8988T (cell line): ENCODE measurements at places on chromosomes 16 and 17.

DNA sequence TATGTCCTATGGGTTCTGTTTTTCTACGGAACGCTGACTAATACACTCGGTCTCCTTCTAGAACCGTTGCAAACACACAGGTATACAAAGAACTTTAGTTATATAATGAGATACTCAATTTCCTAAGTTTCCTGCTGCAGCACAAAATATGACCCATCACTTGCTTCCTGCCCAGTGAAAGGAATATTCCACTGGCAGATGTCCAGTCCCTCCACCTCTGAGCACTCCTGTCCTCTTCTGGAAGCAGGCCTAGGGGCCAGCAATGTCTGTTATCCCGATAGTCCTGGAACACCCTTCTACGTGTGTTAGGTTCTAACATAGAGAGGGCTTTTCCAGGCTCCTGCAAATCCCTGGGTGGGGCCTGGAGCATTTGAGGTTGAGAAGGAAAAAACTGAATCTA, 32.7 kb downstream of the ADAMTS18 start:
- no peak for DNase-seq

DNA sequence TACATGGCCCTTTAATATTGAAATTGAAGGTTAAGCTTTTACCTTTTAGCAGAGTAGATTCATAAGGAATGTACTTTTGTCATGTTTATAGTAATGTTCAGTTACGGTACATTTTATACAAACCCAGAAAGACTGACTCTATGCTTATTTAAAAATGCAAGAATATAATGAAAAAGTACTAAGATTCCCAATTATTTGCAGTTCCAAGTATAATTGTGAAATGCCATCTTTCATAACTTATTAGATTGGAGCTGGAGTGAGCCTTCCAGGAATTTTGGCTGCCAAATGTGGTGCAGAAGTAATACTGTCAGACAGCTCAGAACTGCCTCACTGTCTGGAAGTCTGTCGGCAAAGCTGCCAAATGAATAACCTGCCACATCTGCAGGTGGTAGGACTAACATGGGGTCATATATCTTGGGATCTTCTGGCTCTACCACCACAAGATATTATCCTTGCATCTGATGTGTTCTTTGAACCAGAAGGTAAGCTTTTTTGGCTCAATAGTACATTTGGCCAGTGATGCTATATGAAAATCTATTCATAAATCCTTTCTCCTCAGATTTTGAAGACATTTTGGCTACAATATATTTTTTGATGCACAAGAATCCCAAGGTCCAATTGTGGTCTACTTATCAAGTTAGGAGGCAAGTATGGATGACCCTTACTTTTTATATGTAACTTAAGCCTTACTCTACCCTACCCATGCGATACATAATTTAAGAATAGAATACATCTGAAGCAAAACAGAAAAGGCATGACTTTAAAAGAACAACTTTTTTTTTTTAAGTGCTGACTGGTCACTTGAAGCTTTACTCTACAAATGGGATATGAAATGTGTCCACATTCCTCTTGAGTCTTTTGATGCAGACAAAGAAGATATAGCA, 4.2 kb downstream of the SRSF2 start:
- DNase-seq = no peak

- no peak for DNase-seq
Measured at GRCh38 chr16:58670946-58671583, 13.5 kb downstream of the SLC38A7 start.

- no peak for DNase-seq
Measured at GRCh38 chr16:14366974-14367707, 262.9 kb downstream of the PARN start.

DNA sequence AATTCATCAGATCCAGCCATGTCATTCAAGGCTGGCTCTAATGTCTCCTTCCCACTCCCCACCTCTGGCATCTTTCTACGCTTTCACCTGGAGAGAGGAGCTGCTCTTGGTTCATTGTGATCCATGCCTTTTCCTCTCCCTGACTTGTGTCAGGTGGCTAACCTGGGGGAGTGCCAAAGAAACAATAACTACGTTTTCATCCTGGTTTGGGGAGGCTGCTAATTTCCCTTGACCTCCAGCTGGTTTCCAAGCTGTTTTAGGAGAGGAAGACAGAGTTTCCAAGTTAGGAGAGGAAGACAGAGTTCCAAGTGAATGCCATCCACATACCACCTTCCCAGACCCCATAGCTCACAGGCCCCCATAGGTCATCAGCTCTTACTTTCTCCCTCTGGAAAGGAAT, 40.0 kb upstream of the HLF start:
- no peak for DNase-seq

- DNase-seq = no peak
Measured at GRCh38 chr17:81150377-81151077, 14.8 kb upstream of the PVALEF start.

DNA sequence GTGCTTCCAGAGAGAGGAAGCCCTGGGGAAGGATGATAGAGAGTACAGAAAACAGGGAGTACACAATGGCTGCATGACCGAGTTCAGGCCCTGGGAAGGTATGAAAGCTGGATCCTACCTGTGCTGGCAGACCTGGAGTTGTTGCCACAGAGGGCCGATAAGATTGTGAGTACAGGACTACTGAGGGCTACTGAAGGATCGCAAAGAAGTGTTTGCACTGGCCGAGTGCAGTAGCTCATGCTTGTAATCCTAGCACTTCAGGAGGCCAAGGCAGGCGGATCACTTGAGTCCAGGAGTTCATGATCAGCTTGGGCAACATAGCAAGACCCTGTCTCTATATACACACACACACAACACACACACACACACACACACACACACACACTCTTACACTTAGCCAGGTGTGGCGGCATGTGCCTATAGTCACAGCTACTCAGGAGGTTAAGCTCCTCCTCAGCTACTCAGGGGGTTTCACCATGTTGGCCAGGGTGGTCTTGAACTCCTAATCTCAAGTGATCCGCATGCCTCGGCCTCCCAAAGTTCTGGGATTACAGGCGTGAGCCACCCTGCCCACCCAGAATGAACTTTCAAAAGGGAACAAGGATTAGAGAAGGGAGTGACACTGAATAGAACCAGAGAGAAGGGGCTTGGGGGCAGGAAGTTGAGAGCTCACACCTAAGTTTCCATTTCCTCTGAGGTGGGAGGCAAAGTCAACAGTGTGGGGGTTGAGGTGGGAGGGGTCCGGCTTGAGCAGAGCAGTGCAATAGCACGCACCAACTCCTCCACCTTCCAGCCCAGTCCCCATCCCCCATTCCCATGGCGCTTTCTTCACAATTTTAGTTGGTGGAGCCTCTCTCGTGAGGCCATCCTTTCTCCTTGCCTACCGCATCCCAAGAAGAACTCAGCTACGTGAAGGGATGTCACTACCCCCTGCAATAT, 7.5 kb downstream of the SCIMP start:
- DNase-seq = no peak

- no peak for DNase-seq
Measured at GRCh38 chr17:77527836-77528505, 387.2 kb downstream of the SEC14L1 start.

DNA sequence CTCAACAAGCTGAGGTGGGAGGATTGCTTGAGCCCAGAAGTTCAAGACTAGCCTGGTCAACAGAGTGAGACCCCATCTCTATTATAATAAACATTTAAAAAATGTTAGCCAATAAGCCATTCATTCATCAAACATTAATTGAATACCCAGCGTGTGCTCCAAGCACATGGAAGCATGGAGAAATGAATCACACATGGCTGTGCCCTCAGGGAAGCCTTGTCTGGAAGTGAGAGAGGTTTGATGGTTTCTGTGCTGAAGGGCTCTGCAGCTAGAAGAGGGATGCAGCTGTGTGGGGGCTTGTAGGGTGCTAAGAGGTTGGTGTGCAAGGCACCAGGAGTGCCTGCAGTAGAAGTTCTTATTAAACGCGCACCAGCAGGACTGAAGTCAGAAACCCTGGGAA, 11.2 kb downstream of the CYB5D2 start:
- DNase-seq = no peak
